ENCODE measurements at places on chromosomes 5 and 9.

- no peak for DNase-seq
These were observed 348.0 kb upstream of the CDH18 start for GRCh38 chr5:20335978-20336377.

GRCh38 chr9:97636903-97637302 is 3.3 kb downstream of the NCBP1 start:
- DNase-seq: peak; percentile 32

DNA sequence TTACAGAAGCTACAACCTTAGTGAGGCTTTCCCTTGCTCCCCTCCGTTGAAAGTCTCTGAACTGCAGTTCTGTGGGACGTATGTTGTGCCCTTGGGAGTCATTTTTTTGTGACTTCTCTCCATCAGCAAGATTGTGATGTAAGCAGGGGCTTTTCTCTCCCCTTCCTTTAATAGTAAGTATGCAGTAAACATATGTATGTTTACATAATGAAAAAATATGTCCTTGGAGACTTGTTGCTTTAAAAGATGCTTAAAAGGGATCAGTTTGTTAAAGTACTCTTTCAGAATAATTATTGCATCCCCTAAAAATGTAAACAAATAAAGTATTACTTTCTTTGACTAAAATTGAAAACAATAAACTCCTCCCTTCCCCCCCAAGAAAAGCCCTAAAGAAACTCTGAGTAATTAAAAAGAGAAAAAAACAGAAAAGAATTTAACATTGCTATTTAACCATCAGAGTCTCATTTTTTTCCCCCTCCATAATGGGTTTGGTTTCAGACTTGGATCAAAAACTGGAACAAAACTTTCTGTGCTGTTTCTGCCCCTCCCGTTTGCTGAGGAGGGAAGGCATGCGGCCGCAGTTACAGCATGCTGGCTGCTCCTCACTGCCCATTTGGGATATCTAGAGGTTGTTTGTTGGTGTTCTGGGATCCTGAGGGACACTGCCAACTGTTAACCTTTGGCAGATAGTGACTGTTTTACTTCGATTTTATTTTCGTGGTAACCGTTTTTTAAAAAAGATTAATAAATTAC is 40.2 kb downstream of the TRIO start:
- no peak for DNase-seq

DNA sequence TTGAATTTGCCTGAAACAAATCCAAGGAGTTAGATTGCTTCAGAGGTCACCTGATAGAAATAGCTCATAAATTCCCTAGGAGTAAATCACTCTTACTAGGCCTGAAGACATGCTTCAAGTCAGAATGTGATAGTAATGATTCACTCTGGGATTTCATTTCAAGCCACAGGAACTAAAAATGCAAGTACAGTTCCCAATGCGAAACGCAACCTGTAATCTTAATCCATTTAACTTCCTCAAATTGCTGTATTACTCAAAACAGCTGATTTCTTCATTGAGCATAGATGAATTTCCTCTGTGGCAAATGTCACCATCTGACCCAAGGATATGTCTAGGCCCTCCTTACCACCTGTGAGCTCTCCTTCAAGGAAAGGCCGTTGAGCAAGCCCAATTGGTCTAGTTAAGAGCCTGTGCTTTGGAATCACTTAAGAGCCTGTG is 32.1 kb upstream of the IL6ST start:
- DNase-seq: peak; percentile 60

GRCh38 chr5:59152701-59153245 is 569.9 kb downstream of the RAB3C start:
- peak; percentile 27 for DNase-seq

- peak; percentile 11 for DNase-seq
These were observed 258.2 kb upstream of the PIK3R1 start for GRCh38 chr5:67957374-67957773.

DNA sequence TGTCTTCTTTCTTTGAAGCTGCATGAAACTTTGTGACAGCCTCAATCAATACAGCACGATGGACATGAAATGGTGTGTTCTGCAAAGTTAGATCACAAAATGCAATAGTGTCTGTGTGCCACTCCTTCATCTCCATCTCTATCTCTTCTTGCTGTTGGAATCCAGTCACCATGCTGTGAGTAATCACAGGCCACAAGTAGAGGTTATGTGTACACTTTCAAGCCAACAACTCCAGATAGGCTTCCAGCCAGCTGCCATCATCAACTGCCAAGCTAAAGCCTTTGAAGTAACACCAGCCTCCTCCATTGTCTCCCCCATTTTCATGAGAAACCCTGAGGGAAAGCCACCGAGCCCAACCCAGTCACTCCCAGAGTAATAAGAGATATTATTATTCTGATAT is 360.6 kb downstream of the PTPRD start:
- no peak for DNase-seq

- no peak for DNase-seq
These were observed 35.2 kb upstream of the PITX1 start for GRCh38 chr5:135069016-135069770.

- no peak for DNase-seq
These were observed 220.0 kb downstream of the MARCHF11 start for GRCh38 chr5:15959370-15960164.

GRCh38 chr5:118919016-118919415 is 69.3 kb downstream of the DTWD2 start:
- no peak for DNase-seq

DNA sequence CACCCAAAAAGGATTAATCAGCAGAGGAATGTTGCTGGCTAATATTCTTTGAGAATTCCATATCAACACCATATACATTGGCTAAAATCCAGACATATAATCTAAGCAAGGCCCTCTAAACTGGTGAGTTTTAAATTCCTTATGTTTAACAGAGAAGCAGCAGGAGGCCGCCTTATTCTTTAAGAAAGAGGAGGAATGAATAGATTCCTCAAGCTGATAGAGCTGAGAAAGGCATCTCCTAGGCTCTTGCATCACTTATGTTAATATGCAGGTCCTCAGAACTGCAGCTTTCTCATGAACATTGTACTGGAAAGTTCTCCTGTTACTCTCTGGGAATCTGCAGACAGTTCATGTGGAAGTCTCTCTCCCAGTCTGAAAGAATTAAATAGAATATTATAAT is 20.1 kb upstream of the SMARCA2 start:
- no peak for DNase-seq
